ENCODE measurements at places on chromosomes 6 and 20. TPM values are rescaled to one million over a fixed set of nuclear protein-coding genes. Genes with fewer than 3 reads are reported as not detected.

- DNase-seq: no peak
Measured at GRCh38 chr20:12594410-12595088, 414.2 kb upstream of the SPTLC3 start.

- DNase-seq: no peak
Measured at GRCh38 chr6:25312703-25313102, 33.5 kb downstream of the CARMIL1 start.

- DNase-seq: peak; percentile 69
Measured at GRCh38 chr6:3813150-3813780, 35.9 kb upstream of the FAM50B start.

- peak; percentile 79 for DNase-seq
Measured at GRCh38 chr6:24910961-24911725, 24.6 kb downstream of the RIPOR2 start.

Gene C20orf202
- total RNA-seq: 0.83 TPM

- DNase-seq: no peak
Measured at GRCh38 chr6:43092635-43093034, 16.5 kb downstream of the PTK7 start.
